ENCODE measurements at places on chromosomes 5 and 9. TPM values are rescaled to one million over a fixed set of nuclear protein-coding genes. Genes with fewer than 3 reads are reported as not detected.

Gene DBH
- total RNA-seq: not detected

Gene BARHL1
- not detected for total RNA-seq

Gene SCGB3A2
- total RNA-seq: not detected

Gene LHX3
- not detected for total RNA-seq

Gene IL9
- total RNA-seq: not detected

Gene PLEKHG4B
- total RNA-seq: under 0.01 TPM

DNA sequence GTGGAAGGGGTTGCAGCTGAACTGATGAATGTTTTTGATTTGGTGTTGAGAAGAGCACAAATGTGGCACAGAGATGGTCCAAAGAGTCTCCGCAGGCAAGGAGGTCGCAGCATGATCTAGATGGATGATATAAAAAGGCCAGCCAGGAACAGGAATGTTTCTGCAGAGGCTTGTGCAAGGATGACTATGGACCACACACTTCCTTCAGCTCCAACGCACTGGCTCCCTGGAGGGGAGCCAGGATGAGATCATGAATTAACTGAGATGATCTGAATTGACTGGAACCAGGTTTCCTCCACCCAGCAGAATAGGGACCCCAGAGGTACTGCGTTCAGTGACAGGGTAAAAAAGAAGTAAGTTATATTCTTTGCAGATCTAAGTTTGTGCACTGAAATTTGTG, 89.0 kb downstream of the ARSB start:
- no peak for DNase-seq

DNA sequence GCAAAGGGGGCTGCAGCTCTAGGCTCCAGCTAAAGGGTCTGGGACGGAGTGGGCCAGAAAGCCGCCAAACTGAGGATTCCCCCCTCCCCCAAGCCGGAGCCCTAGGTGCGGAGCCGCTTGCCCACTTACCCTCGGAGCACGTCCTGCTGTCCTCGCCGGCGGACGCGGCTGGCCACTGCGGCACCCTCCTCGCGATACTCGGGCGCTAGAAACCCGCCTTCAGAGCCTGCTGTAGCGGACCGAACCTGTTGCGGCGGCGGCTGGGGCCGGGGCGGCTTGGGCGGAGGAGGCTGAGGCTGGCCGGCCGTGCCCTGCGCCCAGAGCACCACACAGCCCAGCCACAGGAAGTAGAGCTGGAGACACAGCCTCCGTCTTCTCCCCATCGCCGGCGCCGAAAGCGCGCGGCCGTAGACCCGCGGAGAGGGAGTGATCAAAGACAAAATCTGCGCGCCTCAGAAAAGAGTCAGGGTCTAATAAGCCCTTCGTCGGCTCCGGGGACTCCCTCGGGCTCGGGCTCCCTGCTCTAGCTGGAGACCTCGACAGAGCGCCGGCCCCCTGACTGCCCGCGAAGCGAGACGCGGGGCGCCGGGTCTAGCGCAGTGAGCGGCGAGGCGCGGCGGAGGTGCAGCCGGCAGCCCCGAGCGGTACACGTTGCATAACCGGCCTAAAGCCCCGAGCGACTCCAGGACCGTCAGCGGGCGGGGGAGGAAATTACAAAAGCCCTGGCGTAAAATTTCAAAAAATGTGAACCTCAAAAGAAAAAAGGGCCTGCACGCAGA, 635 bp downstream of the FBN2 start:
- DNase-seq: peak; percentile 30

DNA sequence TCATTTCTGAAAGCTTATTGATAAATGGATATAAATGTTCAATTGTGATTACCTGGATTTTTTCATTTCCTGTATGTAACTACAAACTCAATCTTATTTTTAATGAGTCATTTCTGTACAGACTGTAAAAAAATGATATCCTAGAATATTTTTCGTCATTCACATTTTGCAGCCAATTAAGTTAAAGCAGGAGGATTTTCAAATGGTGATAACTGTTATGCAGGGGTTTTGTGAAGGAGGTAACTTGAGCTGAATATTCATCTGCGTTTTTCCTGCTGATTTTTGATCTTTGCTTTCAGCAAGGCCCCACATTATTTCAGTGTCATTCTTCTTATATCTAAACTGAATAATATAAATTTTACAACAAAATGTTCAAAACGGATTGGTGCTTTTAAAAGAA, 74.1 kb downstream of the SLF1 start:
- DNase-seq: no peak

DNA sequence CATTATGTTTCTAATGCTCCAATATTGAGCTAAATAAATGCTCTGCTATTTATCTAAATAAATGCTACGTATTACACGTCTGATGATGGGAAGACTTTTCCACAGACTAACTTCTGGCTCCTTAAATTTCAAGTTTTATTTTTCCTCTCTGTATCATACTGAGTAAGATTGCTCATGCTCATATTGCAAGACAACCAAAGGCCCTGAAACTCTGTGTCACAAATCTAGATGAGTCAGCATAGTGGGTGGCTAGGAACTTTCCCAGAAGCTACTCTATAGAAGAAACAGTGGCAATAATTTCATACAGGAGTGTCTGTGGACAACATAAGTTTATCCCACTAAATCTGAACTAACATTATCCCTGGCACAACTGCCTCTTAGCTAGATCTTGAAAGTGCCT, 53.0 kb upstream of the RFX3 start:
- no peak for DNase-seq

- no peak for DNase-seq
These were observed 87.9 kb downstream of the PRDM6 start for GRCh38 chr5:123176938-123177275.

DNA sequence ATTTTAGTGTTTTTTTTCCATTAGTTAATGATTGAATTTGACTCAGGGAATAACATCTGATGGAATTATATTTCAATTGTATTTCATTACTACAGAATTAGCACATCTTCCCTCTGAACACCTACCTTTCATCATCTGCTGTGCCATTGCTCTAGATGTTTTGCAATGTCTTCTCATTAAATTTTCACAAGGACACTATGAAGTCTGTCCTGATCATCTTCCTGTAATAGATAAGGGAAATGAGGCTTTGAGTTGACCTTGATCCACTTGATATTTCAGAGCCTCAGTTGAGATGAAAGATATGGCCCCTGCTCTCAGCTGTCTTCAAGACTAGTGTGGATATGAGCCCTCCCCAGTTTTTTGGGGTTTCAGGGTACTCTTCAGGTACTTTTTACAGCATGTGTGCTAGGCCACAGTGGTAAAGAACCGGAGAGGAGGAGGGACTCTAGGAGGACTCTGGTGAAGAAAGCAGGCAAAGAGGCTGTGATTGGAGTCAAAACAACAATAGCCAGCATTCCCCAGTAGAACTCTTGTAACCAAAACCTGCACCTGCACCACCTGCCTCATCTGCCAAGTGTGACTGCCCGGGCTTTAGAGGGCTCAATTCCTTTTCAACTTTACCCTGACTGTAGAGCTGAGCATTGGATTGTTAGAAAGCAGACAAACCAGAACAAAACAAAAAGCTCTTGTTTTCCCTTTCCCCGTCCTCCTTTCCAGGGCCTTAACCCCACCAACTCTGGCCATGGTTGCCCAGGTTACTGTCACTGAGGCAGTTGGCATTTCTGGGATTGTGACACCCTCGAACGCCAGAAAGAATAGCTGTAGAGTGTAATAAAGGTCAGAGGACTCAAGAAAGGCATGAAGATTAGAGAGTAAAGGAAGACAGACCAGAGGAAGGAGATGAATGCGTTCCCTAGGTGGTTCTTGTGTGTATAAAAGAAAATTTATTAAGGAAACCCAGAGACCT, 56.3 kb downstream of the ERAP1 start:
- no peak for DNase-seq

DNA sequence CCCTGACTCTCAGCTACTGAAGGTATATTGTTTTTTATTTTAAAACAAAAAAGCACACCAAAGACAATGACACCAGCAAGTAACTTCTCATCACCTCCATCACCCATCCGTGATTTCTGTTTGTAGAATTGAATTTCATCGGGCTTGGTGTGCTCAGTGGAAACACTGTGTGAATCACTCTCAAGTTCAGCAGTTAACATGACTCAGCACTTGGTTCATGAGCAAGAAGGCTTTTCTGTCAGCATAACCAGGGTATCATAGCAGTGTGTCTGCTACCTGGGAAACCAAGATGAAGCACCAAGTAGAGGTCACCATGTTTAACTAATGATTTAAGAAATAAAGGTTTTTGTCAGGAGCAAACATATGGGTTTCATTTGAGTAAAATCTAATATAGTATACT, 123.7 kb downstream of the INSYN2B start:
- DNase-seq: peak; percentile 29

DNA sequence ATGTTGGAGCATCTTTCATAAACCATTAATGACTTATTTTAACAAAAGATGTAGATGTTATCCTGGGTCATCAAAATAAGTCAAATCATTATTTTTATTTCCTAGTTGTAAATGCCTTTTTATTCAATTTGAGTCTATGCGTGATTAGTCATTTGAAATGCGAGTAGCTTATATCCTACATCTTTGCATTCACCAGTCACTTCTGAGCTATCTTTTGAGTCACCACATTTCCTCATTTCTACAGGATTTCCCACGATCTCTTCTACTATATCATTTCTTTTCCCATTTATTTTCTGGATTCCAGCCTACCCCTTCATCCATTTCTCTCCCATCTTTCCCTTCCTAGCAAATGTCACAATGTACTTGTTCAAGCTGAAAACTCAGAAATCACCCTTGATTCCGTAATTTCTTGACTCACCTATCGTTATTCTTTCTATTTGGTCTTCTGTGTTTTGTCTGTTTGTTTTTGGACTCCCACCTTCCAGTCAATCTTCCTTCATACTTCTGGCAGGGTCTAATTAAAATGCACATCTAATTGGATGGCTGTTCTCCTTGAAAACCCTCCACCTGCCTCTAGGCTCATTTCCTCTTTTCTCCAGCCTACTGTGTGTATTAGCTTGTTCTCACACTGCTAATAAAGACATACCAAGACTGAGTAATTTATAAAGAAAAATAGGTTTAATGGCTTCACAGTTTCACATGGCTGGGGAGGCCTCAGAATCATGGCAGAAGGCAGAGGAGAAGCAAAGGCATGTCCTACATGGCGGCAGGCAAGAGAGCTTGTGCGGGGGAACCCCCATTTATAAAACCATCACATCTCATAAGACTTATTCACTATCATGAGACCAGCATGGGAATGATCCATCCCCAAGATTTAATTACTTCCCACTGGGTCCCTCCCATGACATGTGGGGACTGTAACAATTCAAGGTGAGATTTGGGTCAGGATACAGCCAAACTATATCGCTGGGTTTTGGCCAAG, 112.4 kb downstream of the MEF2C start:
- DNase-seq: no peak

GRCh38 chr9:136481558-136481957, 1.3 kb downstream of the SEC16A start:
- no peak for DNase-seq

Measured in lung microvascular endothelial cell (primary cell).